Effector CD4-positive, alpha-beta T cell (primary cell): ENCODE measurements at places on chromosomes 1 and 21.

DNA sequence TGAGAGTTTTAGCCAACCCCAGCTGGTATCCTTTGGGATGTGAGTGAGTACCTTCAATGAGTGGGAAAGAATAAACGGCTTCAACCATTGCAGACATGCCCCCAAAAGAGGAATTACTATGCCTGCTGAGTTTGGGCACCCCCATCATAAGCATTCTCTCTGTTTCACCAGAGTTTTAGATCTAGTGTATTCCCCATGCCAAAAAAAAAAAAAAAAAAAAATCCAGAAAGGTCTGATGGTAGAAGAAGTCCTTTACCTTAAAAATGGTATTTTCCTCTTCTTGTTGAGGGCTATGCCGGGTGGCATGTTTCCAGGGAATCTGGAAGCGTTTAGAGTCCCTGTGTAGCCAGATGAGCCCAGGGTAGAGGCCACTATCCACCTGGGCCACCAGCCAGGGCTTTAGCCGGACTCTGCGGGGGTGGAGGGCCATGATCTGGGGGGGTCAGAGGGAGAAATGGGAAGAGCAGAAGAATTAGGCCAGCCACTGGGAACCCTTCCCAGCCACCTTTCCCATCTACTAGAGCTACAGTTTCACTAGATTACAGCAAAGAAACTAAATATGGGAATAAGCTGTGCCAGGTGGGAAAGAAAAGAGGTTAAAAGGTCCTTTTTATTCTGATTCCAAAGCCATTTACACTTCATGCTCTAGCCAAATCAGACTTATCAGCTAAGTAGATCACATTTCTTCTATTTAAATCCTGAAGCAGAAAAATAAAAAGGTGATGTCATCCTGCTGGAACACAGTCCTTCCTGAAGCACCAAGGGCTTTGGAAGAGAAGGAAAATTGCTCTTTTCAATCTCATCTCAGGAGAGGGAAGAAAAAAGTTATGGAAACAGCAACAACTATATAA lies 4.7 kb downstream of the IRF6 start:
- DNase-seq, result no peak

DNA sequence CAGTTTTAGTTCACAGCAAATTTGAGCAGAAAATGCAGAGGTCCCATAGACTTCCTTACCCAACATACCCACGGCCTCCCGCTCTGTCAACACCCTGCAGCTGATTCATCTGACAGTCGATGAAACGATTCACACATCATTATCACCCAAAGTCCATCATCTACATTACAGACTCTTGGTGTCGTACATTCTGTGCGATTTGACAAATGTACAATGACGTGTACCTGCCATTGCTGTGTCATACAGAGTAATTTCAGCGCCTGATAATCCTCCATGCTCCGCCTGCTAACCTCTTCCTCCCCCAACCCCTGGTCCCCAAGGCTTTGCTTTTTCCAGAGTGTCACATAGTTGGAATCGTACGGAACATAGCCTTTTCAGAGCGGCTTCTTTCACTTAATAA lies 94.7 kb upstream of the SLC25A33 start:
- no peak for DNase-seq

DNA sequence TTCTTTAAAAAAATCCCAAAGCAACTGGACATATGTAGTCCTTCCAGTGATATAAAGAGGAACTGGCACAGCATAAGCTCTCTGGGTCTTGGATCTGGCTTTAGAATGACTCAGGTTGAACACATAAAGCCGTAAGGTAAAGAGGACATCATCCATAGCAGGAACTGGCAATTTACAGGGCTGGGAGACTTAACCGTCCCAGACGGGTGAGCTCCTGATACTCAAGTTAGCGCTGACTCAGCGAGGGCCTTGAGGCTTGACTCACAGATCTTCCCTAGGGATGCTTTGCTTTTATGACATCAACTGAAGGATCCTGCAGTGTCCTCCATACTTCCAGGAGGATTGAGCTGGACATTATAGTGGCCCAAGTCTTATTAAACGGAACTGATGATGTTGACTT lies 154.1 kb downstream of the CLIC6 start:
- no peak for DNase-seq

GRCh38 chr1:118340928-118341910 lies 156.2 kb upstream of the SPAG17 start:
- no peak for DNase-seq

- DNase-seq, result no peak
Measured at GRCh38 chr1:225508538-225509375, 80.9 kb upstream of the LBR start.

DNA sequence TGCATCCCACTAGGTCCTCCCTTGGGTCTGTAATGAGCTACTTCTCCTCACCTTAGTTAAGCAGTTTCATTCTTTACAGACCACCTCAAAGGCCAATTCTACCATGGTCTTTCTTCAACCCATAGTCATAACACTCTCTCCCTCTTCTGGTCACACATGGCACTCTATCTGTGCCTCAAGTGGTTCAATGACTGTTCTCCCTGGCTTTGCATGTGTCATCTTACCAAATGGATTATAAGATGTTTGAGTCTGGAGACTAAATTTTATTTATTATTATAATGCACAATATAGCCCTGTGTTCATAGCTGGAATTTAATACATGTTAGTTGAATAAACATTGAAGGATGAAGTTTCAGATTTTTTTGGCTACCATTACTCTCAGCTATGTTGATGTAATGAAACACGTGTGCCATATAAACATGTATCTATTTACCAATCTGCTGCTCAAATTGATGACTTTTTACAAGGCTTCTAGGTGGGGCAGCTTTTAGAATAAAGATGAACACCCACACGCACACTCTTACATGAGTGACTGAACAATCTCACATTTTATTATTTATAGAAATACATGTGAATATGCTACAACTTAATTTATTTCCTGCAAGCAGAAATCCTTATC lies 102.1 kb downstream of the RUNX1 start:
- DNase-seq, result no peak

DNA sequence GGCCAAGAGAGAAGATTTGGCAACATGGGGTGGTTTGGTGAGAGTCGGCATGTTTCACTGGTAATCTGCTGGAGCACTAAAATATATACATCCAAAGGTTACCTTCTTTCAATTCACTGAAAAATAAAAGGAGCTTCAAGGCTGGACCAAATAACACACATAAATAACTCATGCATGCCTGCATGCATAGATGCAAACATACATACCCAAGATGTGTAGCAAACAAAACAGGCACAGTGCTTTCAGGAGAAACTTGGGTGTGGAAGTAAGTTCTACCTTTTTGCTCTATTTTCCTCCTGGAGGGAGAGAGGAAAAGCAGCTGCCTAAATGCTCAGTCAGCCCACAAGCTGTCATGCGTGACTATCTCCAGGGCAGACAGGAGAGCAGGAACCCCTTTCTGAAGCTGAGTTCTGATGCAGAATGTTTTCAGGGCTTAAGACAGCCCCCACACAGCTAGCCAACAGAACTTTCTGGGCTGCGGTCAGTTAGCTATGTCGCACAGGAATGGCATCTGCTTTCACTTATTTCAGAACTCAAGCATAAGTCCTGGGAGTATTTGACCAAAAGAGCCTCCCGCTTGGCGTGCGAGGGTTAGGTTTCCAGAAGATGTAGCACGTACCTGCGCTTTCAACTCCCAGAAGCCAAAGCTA lies 166.2 kb downstream of the TOMM20 start:
- DNase-seq, result no peak

GRCh38 chr1:54384918-54385726 lies 21.1 kb downstream of the SSBP3 start:
- no peak for DNase-seq

DNA sequence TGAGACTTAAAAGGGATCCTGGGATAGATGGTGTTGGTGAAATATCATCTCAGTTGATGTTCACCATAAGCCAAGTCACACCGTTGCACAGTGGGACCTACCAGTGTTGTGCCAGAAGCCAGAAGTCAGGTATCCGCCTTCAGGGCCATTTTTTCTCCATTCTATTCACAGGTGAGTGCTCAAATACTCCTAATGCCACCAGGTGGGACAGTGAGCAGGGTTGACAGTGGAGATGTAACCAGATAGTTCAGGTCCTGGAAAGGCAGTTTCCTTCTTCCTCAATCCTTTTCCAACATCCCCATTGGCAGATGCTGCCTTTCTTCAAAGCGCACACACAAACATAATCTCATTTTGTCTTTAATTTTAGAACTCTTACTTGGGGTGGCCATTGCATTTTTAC lies 11.6 kb downstream of the CD160 start:
- no peak for DNase-seq

DNA sequence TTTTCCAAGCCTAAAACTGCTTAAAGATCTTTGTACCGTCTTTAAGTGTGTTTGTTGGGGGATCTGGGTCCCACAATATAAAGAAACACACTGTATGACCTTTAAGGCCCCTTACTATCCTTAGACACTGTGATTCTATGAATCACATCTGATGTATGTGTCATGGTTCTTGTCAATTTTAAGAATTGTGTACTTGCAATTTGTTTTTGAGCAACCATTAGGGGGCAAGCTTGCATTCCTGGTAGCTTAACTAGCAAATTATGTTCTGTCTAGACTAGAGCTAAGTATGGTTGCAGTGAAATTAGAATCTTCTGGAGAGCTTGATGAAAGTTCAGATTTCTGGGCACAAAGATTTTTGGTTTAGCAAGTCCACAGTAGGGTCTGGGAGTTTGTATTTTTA lies 219.5 kb downstream of the TPR start:
- no peak for DNase-seq

- DNase-seq, result no peak
Measured at GRCh38 chr21:25772686-25773085, 37.9 kb downstream of the GABPA start.

- DNase-seq, result no peak
Measured at GRCh38 chr1:43235451-43236121, 34.2 kb upstream of the TMEM125 start.

- no peak for DNase-seq
Measured at GRCh38 chr21:41776778-41777177, 9.9 kb upstream of the RIPK4 start.

DNA sequence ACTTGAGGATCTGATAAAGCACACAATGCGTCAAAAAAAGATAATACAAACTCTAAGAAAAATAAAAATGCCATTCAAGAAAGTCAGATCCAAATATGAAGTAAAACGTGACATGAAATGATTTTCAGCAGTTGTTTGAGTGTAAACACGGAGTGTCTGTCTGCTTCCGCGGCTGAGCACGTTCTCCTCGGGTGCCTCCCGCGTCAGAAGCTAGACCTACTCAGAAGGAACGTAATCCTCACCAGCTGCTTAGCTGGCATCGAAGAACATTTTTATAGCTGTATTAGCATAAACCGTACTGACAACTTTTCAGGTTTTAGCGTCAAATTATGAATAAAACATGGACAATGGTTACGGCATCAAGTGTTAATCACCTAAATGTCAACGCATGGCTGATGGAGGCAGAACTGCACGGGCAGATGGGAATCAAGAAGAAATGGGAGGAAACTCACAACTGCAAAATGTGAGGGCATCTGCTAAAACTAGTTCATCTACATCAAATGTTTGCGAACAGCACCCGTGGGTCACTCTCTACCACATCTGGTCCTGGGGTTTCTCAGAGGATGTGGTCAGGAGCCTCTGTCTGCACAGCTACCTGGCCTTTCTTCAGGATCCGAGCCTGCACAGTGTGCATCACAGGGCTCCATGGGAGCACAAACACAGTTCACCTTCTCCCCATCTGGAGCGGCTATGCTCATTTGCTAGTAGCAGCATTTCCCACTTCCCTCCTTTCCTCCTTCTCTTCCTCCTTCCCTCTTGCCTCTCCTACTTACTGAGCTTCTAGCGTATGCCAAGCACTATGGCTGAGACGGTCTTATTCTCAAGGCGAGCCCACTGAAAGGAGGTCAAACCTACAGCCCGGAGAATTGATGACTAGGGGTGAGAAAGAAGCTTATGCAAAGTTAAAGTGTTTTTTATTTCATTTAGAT lies 40.0 kb downstream of the RCAN1 start:
- no peak for DNase-seq

- peak; percentile 33 for DNase-seq
Measured at GRCh38 chr1:161763522-161764098, 2.5 kb upstream of the ATF6 start.

- no peak for DNase-seq
Measured at GRCh38 chr1:180232521-180233043, 2.5 kb downstream of the LHX4 start.

DNA sequence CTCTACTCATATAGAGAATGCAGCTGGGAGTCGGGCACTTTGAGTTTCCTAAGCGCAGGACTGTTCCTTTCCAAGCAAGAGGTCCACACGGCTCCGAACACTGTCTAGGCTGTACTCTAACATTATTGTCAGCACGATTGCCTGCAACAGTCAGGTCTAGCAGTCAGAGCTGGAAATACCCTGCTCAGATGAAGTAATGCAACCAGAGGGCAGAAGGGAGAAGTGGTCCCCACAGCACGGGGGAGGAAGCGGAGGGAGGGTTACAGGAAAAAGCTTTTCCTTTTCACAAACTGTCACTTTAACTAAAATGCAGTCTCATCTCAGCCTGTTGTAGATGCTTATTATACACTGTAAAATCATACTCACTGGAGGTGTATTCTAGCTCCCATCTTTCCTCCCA lies 98.9 kb upstream of the SLC44A3 start:
- no peak for DNase-seq

GRCh38 chr1:225595974-225596551 lies 56.9 kb downstream of the ENAH start:
- DNase-seq, result no peak

DNA sequence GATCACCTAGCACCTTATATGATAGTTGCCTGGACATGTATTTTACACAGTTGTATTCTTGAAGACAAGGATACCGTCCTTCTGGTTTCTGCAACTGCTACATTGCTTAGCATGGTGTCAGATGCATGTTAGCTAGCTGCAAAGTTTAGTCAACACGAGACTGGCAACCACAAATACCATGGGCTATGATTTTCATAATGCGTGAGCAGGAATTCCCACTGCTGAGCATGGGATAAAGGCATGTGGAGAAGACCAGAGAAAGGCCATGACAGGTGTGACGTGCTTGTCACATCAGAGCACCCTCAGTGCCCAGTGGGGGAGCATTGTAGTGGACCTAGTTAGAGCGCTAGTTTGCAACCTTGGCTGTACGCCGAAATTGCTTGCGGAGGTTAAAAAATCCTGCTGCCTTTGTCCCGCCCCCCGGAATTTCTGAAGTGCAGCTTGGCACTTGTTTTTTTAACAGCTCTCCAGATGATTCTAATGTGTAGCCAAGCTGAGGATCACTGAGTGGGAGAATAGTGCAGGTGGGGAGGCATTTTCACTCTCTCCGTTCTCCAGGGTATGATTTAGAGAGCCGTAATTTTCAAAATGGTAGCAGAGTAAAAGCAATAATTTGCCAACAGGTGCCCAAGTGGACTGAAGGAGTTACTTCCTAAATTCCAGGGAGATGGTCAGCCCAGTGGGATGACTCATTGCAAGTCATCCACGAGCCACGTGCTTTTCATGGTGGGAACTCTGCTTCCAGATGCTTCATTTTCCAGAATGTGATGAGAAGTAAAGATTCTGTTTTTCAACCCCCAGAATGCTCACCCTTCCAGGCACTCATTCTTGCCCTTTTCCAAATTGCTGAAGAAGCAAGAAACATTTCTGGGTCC lies 81.0 kb downstream of the CNIH3 start:
- DNase-seq, result no peak

GRCh38 chr1:36867575-36867974 lies 166.7 kb downstream of the GRIK3 start:
- no peak for DNase-seq

GRCh38 chr1:182059936-182060335 lies 1.6 kb downstream of the ZNF648 start:
- DNase-seq, result no peak
